Activated gamma-delta T cell (primary cell): ENCODE measurements at places on chromosomes 6 and 20.

DNA sequence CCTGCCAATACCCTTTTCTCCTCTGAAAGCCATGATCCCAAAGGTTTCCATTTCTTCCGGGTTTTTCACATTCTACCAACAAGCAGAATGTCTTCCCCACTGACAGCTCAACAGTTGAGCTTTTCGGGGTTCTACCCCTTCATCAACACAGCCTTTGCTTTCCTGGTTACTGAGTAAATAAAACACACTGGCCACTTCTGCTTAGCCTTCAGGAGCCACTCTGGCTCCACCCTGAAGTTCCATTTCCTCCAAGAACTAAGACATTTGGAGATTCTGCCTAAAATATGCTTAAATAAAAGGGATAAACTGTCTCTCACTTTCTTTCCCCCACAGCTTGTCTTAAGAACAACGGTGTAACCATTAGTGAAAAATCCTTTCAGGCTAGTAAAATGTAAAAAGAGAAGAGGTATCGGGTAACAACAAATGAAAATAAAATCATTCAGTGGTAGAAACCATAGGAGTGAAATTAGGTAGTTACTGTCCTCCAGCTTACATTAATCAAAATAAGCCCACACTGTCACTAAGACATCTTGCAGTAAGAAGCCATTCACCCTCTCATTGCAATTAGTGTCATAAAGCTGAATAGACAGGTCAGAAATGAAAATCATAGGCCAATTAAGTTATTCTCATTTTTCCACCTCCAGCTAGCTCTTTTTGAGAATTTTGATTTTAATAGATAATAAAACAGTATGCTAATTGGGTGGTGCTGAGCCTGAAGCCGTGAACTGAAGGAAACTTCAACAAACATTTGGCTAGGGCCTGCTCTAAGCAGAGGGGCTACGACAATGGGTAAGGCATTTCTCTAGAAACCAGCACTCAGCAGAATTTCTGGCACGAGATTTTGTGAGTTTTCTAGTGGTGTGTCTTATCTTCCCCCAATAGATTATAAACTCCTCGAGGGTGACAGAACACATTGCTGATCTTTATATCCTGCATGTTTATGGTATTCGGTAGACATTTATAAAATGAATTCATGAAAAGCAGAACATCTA is 194.2 kb downstream of the KHDC1L start:
- no peak for DNase-seq

DNA sequence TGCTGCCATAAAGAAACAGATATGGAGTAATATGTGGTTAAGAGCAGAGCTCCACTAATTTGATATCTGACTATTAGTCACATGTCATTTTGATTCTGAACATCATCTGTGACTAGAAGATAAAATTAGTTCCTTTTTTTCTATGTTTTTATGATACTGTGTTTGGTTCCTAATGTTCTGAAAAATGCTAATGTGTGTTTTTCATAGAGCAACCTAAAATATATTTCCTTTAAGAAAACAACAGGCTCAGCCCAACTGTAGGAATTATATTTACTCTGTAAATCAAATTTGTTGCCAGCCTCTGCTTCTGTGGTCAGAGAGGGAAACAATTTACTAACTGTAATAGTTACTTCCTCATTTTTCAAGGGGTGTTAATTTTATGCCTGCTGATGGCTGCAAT is 33.3 kb upstream of the TXLNB start:
- DNase-seq, result no peak

GRCh38 chr6:40408786-40409542 is 178.2 kb downstream of the LRFN2 start:
- no peak for DNase-seq

- no peak for DNase-seq
These were observed 2.2 kb downstream of the CD83 start for GRCh38 chr6:14119784-14120183.
